ENCODE measurements at places on chromosomes 1 and 21.

GRCh38 chr1:190616235-190616634 lies 138.6 kb upstream of the BRINP3 start:
- DNase-seq, result no peak

GRCh38 chr1:41233708-41234107 lies 8.4 kb downstream of the SCMH1 start:
- no peak for DNase-seq

DNA sequence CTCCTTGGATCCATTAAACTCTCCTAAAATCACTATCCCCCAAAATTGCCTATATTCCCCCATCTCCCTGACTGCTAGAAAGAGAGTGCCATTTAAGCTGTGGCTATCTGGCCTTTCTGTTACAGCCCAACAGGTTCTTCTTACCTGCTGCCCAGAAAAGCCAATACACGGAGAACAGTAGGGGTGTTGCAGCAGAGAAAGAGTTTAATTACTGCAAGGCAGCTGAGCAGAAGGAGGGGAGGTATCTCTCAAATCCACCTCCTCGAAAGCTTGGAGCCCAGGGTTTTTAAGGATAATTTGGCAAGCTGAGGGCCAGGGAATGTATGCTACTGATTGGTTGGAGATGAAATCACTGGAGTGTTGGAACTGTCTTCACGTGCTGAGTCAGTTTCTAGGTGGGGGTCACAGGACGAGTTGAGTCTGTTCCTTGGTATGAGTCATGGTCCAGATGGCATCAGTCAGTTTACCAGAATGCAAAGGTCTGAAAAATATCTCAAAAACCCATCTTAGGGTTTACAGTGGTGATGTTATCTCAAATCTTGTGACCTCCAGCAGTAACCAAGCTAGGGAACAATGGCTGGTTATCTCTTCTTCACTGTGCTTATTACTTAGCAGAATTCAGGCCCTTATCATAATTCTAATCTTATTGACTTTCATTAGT lies 89.8 kb downstream of the SMYD3 start:
- DNase-seq, result no peak

DNA sequence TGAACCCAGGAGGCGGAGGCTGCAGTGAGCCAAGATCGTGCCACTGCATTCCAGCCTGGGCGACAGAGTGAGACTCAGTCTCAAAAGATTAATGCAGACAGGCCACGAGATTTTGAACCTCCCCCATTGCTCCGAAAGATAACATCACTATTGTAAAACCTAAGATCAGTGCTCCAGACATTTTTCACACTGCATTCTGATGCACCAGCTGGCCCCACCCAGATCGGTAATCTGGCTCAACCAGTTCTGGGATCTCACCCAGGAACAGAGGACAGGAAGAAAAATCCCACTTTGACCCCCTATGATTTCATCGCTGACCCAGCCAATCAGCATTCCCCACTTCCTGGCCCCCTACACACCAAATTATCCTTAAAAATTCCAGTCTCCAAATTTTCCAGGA lies 10.7 kb upstream of the CSRP1 start:
- DNase-seq, result no peak
